ENCODE measurements at places on chromosomes 2 and 18.
A peak's percentile ranks its signal among the peaks of the same experiment; 100 is the strongest.

- DNase-seq = no peak
These were observed 62.6 kb upstream of the STK17B start for GRCh38 chr2:196233805-196234475.

DNA sequence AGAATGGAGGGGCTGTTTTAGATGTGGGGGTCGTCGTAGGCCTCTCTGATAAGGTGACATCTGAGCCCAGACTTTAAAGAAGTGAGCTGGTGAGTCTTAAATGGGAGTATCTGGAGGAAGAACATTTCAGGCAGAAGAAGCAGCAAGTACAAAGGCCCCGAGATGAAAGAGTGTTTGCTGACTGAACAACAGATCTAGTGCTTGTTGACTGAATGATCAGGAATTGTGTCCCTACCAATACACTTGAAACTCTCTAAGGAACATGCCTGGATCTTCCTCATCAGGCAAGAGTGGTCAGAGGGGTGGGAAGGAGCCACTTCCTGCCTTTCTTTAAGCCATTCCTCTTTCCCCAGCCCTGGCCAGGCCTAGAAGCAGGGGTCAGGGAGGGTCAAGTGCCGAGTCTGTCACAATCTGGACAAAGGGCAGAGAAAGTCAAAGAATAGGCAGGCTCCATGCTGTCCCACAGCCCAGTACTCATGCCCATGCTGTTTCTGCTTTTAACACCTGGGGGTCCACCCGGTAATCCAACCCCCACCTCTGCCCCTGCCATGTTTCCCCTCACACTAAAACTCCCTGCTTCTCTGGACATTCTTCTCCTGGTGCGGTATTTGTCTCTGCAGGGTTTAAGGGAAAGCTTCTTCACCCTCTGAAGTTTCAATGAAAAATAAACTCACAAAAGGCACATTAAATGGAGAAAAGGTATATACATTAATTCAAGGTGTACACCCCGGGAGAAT is 3.0 kb upstream of the TMEM37 start:
- DNase-seq = no peak

DNA sequence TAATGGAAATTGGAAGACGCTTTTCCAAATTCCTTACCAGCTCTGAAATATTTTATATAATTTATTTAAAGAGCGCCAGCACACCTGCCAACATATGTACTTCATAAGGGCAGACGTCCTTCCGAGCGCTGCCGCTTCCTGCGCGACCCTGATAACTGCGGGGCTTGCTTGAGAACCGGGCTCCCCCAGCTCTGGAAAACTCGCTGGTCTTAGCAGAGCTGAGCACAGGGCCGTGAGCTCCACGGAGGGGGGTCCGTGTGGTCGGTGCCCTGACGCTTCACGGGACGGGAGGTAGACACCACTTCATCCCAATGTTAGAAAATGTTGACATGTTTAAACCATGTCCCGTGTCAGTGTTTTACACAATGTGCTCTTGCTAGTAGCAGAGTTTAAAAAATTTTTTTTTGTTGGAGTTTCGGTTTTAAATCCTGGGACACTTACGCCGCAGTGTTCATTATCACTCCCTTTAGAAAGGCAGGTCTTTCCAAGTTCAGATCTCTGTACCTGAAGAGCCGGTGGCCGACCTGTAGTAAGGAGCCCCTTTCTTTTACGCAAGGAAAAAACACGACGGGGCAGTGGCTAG is 1.6 kb downstream of the NFATC1 start:
- DNase-seq = no peak

DNA sequence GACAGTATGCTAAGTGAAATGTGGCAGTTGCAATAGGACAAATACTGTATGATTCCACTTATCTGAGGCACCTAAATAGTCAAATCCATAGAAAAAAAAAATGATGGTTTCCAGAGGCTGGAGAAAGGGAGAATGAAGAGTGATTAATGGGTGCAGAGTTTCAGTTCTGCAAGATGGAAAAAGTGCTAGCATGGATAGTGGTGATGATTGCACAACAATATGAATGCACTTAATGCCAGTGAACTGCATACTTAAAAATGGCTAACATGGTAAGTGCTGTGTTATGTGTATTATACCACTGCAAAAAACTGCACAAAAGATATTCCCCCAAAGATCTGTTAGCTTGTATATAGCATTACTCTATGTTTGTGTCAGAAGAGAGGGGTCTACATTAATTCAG is 185.4 kb downstream of the INHBB start:
- DNase-seq = no peak

- no peak for DNase-seq
These were observed 59.9 kb upstream of the LRPPRC start for GRCh38 chr2:44055664-44056063.

GRCh38 chr2:9160732-9161131 is 45.9 kb upstream of the ASAP2 start:
- no peak for DNase-seq

- DNase-seq = no peak
These were observed 134.1 kb downstream of the FMNL2 start for GRCh38 chr2:152468899-152469692.

DNA sequence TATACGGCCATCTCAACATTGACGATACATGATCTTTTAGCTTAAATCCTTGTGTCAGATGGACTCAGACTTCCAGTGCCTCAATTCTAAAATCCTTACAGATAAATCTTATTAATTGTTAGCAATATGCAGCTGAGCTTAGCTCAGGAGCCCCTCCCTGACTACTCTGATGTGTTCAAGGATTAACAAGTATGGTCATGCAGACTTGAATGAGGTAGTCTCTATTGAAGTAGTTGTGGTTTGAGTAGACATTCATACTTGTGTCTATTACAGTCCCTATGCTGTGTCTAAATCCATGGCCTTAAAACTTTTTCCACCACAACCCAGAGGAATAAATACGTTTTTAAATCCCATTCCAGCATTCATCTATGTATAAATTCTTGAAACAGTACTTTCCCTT is 119.5 kb downstream of the NUP35 start:
- DNase-seq = no peak

- DNase-seq = no peak
These were observed 8.7 kb upstream of the ADGRF3 start for GRCh38 chr2:26355038-26355995.

DNA sequence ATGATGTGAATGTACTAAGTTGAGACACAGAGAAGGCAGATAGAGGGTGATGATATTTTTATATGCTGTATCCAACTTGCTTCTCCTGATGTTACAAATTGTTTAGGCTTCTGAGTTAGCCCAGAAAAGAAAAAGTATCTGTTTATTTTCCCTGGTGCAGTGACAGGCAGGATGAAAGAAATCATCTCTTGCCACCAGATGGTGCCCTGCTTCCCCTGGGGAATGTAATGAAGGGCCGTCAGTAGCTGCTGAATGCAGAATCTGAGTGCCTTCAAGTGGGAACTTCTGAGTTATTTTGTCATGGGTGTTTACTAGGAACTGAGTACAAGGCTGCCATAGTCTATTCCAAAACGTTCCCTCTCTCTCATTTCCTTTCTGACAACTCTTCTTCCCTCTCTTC is 525.6 kb downstream of the MBD2 start:
- DNase-seq = no peak

DNA sequence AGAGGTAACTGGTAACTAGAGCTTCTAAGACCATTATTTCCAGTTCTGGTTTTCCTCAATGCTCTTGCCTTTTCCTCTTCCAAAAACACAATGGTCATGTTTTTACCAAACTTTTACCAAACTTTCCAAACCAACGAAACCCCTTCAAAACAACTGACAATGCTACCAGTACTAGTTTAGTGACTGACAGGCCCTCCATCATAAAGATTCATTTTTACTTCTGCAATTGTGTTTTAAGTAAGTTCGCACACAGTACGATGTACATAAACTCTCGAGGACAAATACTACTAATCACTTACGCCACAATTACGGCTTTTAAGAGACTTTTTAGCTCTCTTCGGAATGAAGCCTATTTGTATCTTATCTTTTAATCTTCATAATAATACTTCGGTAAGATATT is 900 bp downstream of the C18orf32 start:
- no peak for DNase-seq

DNA sequence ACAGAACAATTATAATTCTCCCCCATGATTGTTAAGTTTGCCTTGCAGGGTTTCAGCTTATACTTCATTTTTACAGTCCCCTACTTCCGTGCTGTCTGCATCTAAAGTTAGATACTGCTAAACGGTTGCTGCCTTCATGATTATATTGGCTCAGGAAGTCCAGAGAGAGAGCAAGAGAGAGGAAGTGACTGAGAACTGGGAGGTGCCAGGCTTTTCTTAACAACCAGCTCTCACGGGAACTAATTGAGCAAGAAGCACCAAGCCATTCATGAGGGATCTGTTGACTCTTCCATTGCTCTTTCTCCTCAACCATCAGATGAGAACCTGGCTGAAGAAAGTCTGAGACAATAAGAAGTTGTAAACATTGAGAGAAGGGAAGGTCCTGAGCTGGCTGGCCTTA is 125.5 kb upstream of the SIX2 start:
- DNase-seq = no peak

DNA sequence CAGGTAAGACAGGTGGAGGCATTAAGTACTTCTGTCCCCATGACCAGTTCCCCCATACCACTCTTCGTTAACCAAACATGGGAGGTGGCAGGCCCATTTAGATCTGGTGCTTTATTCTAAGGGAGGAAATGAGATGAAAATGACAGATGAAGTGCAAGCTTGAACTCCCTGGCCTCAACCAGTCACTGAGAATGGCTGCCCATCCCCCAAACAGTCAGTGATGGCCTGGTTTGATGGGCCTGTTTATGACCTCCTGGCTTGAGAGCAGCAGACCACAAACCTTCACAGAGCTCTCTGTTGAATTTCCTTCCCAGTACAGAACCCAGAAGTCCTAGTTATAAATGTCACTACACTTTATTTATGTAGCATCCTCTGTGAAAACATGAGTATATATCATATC is 31.1 kb downstream of the EPAS1 start:
- no peak for DNase-seq

GRCh38 chr2:130842770-130843169 is 6.1 kb downstream of the ARHGEF4 start:
- DNase-seq = no peak

GRCh38 chr2:48529676-48530032 is 300 bp upstream of the STON1 start:
- no peak for DNase-seq

DNA sequence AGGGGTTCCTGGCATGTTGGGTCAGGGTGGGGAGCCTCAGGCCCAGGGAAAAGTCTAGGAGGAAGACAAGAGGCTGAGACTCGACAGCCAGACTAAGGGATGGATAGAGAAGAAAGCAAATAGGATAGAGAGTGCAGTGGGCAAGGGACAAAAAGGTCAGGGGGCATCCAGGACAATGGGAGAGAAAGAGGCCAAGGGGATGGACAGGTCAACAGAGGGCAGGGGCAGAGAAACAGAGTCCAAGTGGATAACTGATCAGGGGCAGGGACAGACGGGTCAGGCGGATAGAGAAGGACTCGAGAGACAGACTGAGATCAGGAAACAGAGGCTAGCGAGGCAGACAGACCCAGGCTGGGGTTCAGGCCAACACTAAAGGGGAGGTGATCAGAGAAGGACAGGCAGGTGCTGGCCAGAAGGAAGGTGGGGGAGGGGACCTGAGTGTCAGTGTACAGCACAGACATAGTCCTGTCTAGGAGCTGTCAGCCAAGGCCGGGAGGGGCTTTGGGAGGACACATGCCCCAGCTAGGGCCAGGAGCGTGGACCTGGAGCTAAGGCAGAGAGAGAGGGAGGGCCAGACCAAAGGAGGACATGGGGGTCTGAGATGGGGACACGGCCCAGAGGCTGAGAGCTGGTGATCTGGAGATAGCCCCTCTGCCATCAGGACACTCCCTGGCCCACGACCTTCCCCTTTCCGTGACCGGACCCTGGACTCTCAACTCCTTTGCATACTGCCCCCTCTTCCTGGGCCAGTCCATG is 12.2 kb downstream of the ASIC4 start:
- DNase-seq = no peak

- DNase-seq = no peak
These were observed 15.2 kb downstream of the MFSD2B start for GRCh38 chr2:24024996-24025663.

GRCh38 chr2:33204945-33205344 is 258.2 kb downstream of the LTBP1 start:
- DNase-seq = no peak

DNA sequence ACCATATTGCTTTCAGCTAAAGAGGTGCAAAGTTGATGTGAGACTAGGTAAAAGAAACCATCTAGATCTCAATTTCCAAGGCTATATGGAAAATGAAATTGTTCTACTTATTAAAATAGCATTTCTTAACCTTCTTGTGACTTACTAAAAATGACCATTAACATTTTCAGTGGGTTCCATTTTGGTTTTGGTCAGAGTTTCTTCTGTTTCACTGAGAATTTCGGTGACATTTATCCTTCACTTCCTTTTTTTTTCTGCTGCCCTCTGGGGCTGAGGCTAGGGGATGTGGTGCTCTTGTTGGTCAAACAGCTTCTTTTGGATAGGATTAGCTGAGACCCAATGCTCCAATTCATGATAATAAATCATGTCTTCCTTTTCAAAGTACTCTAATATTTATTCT is 44.3 kb upstream of the REL start:
- no peak for DNase-seq

DNA sequence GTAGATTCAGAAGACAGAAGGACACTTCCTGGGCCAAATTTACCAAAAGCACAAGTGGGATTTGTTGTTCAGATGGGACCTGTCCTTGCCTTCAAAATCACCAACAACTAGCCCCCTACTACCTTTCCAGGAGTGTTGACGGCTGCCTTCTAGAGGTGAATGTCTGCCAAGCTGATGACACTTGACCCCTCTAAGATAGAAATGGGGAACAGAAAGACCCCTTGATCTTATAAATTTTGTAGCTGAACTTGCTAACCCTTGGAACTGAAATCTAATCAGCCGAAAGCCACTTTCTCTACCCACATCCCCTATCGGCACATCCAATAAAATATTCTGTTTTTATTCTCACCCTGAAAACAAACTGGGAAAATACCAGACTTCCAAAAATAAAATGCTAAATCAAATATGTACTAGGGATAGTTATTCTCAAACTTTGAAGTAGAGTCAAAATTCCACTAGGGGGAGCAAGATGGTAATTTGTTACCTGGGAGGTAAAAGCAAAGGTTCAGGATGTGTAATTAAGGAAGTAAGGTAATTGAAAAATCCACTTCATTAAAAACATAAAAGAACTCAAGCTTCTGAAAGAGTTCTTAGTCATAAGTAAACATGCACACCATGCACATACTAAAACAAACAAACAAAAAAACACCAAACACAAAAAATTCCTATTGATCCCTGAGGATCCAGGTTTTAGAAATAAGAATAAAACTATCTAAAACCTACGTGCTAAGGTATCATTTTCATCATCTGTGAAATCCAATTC is 119.2 kb downstream of the ANKRD44 start:
- no peak for DNase-seq

GRCh38 chr2:73293534-73294171 is at the start of gene EGR4:
TSS of gene EGR4 (minus strand) at chr2:73293548. CDS start at chr2:73293317, 231 bp downstream.
- DNase-seq = peak; percentile 74

DNA sequence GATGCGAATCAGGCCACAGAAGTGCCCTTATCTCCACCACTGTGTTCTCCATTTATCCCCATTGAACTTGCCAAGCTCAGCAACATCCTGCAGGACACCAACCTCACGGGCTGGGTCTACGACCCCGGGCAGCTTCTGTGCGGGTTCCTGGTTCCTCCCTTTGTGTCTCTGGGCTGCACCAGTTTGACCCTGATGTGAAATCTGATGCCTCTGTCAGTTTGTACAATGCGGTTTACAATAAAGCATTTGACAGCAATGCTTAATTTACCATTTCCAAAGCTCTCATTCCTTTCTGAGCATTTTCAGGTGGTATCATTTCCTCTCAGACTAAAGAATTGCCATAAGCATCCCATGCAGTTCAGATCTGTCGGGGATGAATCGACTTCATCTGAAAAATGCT is 3.3 kb upstream of the TMEM18 start:
- no peak for DNase-seq

GRCh38 chr2:157764386-157764785 is 111.7 kb downstream of the ACVR1 start:
- no peak for DNase-seq
